ENCODE measurements at places on chromosomes 7 and 10.

DNA sequence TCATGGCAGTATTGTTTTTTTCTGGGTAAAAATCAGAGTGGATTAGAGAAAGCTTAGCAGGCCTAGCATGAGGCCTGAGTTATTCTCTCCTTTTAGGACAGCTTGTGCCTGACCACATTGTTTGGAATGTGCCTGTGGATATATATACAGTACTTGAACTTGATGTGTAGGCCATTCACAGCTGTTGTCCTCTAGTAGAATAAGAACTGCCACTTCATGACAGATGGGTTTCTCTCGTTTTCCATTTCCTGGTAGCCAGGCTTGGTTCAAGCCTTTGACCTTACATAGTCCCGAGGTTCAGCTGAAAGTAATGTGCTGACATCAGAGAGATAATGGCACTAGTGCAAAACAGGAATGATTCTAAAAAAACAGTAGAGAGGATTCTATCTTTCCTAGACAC, 473.9 kb downstream of the AUTS2 start:
- peak; percentile 61 for DNase-seq

DNA sequence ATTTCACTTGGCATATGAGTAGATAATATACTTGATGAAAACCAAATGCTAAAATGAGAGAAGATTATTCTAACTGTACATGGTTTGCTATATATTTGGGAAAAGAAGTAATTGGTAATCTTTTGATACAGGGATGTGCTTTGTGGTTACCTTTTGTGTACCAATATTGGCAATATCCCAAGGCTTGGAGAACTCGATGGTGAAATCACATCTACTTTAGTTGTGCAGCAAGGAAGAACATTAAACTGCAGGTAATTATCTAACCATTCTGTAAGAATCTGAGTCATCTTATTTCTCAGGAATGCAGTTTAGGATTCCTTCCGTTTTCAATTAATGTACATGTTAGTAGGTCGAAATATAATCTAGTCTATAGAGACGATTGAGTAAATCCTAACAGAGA, 64.1 kb downstream of the SRI start:
- no peak for DNase-seq

- peak; percentile 24 for DNase-seq
Observed at GRCh38 chr10:75083972-75084833, 27.3 kb upstream of the SAMD8 start.

DNA sequence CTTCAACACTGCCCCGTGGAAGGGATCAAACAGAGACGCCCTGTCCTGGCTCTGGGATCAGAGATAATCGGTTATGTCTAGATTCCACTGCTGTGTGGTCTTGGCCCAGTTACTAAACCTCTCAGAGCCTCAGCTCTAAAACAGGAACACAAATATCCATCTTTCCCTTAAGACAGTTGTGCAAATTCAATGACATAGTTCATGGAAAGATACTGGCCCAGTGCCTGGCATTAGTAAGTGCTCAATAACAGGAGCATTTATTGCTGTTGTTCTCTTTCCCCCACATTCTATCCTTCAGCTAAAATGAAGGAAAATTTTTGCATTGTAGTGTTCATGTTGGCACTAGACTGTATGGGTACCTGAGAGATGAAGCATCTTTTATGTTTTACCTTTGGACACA, 58.6 kb downstream of the TACC2 start:
- no peak for DNase-seq

DNA sequence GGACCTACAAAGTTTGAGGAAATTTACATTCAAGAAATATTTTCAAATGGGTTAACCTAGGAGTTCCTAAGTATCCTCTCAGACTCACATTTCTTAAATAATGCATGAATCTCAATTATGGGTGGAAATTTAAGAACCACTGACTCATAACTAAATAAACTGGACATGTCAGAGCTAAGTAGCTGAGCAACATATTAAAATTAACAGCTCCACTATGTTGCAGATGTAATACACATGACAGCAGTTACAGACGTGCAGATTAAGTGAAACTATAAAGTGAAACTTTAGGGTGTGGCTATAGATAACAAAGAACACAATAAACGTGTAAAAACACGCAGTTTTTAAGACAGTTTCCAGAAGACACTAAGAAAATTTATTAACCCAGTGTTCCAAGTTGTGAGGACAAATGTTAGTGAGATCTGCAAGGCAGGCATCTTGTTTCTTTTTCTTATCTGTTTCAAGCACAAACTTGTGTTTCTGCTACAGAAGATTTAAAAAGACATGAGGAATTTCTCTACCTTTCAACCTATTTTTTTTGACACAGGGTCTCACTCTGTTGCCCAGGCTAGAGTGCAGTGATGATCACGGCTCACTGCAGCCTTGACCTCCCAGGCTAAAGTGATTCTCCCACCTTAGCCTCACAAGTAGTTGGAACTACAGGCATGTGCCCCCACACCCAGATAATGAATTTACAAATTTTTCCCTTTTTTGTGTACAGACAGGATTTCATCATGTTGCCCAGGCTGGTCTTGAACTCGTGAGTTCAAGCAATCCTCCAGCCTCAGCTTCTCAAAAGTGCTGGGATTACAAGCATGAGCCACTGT, 25.3 kb downstream of the DNMBP start:
- peak; percentile 43 for DNase-seq

- DNase-seq: no peak
Observed at GRCh38 chr10:89238956-89239644, 12.5 kb downstream of the LIPA start.

DNA sequence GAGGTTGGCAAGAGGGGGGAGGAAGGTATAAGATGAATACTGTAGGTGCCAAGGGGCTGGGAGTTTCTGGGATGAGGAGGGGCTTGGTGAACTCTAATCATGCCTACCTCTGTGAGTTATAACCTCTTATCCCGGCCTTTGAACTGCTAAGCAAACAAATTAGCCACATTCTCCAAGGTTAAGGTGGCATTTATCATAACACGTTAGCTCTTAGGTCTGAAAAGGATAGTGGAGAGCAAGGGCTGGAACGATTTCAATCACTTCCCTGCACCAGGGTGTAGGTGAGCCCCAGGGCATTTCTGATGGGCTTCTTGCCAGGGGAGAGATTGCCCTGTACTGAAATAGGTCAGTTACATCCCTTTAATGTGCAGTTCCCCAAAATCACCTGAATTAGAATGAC, 28.6 kb upstream of the DMBT1 start:
- DNase-seq: no peak

DNA sequence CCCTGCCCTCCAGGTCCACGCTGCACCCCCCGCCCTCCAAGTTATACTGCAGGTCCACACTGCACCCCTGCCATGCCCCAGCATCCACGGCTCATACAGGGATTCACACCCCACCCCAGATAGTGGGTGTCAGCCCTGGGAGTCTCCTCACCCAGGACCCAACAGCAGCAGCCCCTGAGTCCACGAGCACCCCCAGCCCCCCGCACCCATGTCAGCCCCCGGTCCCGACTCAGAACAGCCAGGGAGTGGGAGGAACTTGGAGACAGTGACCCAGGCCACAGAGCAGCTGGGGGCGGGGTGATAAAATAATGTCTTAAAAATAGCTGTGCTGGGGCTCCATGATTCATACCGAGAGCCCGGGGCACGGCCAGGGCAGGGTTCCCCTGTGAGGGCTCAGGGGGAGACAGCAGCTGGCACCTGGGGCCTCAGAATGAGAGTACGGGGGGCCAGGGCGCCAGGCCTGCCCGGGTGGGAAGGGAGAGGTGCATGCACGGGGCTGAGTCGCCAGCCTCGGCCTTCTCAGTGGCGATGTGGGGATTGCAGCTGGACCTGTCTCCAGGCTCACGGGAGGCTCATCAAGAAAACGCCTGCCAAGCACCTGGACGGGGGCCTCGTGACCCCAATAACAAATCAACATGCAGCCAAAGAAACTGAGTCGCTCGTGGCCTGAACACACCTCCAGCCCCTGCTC, 29.8 kb downstream of the ADAP1 start:
- no peak for DNase-seq

DNA sequence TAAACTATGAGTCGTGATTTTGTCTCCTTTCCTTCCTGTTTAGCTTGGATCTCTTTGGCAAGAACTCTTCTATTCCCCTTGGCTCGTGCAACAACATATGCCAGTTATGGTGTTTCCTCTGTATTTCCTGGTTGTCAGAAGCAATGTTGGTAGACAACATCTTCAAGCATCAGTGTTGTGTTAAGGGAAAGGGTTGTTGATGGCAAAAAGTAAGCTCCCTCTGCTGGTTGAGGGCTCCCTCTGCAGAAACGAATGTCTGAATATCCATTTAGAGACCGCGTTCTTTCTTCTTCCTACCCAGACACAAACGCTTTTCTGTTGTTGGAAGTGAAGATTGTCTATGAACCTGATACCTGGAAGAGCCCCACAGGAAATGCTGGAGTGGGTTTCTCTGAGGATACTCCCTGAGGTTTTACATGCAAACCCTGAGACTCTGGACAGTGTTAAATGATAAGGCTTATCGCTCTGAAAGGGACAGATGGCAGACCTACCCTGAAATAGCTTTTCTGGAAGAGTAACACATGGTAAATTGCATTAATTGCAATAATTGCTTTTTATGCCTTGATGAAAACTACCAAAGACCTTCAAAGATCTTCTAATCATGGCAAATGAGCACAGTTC, 23.5 kb upstream of the C1QL3 start:
- peak; percentile 73 for DNase-seq

- DNase-seq: no peak
Observed at GRCh38 chr10:123140164-123140982, 4.6 kb downstream of the HMX3 start.

DNA sequence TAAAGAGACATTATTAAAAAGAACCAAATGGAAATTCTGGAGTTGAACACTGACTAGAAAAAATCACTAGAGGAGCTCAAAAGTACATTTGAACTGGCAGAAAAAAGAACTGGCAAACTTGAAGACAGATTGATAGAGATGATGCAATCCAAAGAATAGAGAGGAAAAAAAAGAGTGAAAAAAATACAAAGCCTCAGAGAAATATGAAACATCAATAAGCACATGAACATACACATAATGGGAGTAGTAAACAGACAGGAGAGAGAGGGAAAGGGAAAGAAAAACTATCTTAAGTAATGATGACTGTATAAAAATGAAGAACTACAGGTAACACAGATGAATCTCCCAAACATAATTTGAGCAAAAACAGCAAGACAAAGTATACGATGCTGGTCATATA, 61.1 kb downstream of the CNOT4 start:
- peak; percentile 3 for DNase-seq

DNA sequence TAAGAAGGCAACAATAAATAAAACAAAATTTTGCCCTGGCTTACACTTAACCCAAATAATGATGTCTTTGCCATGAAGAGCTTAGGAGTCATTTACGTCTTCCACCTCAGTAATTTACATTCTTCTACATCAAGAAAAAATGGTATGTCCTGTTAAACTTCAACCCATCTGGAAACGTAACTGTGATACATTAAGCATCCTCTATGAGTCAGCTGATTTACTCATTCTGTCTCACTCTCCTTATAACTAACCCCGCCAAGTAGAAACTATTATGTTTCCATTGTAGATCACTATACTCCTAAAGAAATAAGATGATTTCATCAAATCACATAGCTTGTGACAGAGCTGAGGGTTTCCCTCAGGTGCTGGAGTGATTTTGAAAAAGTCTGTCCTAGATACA, 330.7 kb downstream of the CDC14C start:
- DNase-seq: no peak

DNA sequence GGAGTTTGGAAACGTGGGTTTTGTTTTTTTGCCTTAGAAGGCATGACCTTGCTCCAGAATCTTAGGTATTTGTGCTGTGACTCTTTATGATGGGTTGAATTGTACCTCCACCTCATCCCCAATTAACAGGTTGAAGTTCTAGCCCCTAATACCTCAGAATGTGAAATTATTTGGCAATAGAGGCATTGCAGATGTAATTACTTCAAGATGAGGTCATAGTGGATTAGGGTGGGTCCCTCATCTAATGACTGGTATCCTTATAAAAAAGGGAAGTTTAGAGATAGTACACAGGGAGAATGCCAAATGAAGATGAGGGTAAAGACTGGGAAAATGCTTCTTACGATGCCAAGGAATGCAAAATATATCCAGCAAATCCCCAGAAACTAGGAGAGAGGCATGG, 3.0 kb upstream of the FAM200A start:
- DNase-seq: no peak

DNA sequence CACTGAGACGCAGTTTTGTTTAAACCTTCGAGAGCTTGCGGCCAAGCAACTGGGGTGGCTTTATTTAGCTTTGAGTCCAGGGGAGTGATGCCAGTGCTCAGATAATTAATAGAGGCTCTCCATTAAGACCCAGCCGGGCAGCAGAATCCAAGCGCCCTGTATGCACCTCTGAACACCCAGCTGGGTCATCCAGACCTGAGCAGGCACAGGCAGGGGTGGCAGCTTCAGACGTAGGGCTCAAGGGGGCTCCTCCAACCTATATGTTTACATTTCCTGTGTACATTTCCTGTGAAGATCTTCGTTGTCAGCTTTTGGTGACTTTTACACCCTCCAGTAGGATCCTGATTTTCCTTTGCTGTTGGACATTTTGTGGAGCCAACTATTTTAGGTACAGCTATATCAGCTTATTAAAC, 719.5 kb downstream of the LRMDA start:
- no peak for DNase-seq

- peak; percentile 84 for DNase-seq
Observed at GRCh38 chr7:105934572-105935185, 28.4 kb upstream of the CDHR3 start.

- DNase-seq: no peak
Observed at GRCh38 chr7:48822138-48822537, 102.2 kb upstream of the CDC14C start.

- peak; percentile 81 for DNase-seq
Observed at GRCh38 chr7:130758429-130759056, 24.5 kb upstream of the KLF14 start.

DNA sequence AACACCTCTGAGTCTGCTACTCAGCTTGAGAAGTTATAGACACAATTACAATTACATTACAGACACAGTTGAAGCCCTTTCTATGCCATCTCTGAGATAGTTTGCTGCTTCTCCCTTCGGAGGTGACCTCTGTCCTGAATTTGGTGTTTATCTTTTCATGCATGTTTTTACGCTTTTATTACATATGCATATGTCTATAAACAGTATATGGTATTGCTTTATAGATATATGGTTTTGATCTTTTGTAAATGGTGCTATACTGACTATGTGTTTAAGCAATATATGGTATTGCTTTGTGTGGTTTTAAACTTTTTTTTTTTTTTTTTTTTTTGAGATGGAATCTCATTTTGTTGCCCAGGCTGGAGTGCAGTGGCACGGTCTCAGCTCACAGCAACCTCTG, 48.4 kb downstream of the HK1 start:
- no peak for DNase-seq

DNA sequence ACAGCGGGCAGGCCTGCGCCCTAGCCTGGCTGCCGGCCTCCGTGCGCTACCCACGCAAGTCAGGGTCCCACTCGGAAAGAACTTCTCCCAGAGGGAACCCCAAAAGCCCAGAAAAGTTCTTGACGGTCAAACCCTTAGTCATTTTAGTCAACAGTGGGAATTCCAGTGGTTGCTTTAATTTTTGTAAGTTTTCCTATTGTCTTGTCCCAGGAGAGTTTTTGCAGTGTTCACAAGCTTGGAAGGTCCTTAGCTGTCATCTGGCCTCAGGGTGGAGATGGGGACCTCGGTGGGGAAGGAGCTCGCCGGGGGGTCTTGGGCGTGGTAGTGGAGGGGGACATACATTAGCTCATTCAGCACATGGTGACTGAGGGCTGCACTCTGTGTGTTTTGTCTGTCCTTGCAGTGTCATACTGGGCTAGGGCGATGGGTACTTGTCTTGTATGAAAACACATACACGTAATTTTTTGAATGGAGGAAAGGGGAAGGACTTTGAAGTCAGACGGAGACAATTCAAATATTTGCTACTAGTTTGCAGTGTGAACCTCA, 736 bp downstream of the MINDY4 start:
- no peak for DNase-seq
